ENCODE measurements at places on chromosomes 2 and 18. TPM values are rescaled to one million over a fixed set of nuclear protein-coding genes. Genes with fewer than 3 reads are reported as not detected.
A peak's percentile ranks its signal among the peaks of the same experiment; 100 is the strongest.

The TFCP2L1 gene
- total RNA-seq = 36.1 TPM

The IMPA2 gene
- 62.2 TPM for total RNA-seq

DNA sequence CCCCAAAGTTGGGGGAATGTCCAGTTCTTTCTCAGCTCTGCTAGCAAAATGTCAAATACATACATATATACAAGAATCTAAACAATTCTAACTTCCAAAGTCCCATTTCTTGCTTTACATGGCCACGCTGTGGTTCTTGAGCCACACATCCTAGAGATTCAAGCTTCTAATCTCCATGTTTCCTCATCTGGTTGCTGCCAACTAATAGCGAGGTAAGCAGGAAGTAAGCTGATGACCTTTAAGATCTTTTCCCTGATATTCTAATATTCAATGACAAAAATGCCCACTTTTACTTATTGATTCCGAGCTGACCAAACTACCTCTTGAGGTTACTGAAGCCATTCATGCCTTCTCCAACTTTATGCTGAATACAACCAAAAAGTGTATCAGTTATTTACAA, 3.3 kb downstream of the VPS54 start:
- no peak overlapping the region for H3K4me3 ChIP-seq
- H3K36me3 ChIP-seq = no peaks in the 10 kb centered on the region
- no peaks in the 10 kb centered on the region for H3K27me3 ChIP-seq

DNA sequence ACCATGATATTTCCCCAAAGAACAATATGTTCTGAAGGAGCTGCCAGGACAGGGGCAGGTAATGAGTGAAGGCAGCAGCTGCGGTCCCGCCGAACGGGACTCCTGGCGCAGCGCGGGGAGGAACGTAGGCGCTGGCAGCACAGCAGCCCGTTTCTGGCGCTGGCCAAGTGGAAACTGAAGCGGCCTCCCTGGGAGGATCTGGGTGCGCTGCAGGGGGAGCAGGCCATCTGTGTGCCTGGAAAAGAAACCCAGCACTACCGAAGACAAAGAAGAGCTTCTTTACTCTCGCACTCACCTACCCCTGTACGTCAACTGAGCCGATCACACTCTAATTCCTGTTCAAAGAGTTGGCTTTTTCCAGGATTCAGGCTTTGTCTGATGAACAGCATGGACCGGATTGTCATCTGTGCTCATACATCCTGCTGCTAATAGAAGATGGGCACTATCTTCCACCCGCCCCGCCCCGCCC, 11.8 kb downstream of the G6PC2 start:
- DNase-seq = peak; percentile 27
- no peak overlapping the region for H3K27ac ChIP-seq
- no peaks in the 10 kb centered on the region for H3K4me1 ChIP-seq
- H3K4me3 ChIP-seq = no peak overlapping the region

- no peaks in the 10 kb centered on the region for H3K27me3 ChIP-seq
- H3K36me3 ChIP-seq = no peaks in the 10 kb centered on the region
- no peak for DNase-seq
- peaks cover 3% of the 10 kb centered on the region for H3K4me1 ChIP-seq
- H3K27ac ChIP-seq = no peak overlapping the region
- no peak overlapping the region for H3K4me3 ChIP-seq
These were observed 114.9 kb downstream of the TCF4 start for GRCh38 chr18:55473058-55473457.

GRCh38 chr2:239101071-239101470, 253.2 kb downstream of the TWIST2 start:
- H3K4me1 ChIP-seq = no peaks in the 10 kb centered on the region
- H3K27me3 ChIP-seq = no peaks in the 10 kb centered on the region
- no peak overlapping the region for H3K4me3 ChIP-seq
